ENCODE measurements at places on chromosomes 16 and 17.

GRCh38 chr17:22300177-22300576 lies 607.9 kb downstream of the KCNJ18 start:
- no peak for DNase-seq

DNA sequence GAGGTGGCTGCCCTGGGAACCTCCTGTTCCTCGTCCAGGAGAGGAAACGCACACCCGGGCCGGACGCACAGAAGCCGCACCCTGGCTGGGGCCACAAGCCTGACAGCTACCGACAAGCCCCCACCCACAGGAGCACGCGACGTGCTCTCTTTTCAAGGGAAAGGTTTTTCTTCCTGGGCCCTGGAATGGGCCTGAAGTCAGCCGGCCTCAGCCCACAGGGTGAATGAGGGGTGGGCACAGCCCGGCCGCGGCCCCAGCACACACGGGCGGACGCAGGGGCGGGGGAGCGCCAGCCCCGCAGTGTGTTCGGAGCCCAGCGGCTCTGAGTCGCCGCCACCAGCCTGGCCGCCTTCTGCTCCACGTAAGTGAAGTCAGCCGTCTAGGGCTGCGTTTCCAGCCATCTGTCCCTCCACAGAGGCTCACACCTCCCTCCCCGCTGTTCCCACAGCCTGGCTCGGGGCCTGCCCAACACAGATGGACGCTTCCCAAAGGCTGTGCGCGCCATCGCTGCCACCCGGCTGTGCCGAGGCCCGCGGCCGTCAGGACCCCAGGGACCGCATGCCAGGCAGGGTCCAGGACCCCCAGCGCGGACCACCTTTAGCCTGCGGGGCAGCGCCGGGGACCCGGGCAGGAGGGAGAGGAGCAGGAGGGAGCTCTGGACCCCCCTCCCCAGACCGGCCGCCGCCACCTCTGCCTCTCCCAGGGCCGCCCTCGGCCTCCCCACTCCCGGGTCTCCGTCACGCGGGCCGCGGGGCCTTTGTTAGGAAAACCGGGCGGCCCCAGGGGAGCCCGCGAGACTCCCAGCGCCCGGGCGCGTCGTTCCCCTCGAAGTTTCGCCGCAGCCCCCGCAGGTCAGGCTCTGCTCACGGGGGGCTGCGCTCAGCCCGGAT lies 36.8 kb downstream of the CBFA2T3 start:
- DNase-seq: no peak

GRCh38 chr17:3904501-3904900 lies 11.6 kb upstream of the CAMKK1 start:
- DNase-seq: no peak

DNA sequence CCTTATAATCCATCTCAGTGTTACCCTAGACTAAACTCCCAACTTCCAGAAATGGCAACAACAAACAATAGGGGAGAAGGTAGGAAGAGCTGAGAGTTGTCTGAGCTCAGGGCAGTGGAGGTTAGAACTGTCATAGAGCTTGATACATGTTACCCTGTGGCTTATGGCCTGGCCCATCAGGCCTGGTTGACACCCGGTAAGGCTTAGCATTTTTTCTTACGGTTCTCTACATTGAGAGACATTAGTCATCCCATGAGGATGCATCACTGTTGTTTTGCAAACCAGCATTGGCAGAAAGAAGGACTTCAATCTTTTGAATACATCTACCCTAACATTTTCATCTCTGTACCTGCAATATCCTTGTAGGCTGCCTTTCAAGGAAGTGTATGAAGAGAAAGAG lies 226.6 kb downstream of the PHKB start:
- no peak for DNase-seq

DNA sequence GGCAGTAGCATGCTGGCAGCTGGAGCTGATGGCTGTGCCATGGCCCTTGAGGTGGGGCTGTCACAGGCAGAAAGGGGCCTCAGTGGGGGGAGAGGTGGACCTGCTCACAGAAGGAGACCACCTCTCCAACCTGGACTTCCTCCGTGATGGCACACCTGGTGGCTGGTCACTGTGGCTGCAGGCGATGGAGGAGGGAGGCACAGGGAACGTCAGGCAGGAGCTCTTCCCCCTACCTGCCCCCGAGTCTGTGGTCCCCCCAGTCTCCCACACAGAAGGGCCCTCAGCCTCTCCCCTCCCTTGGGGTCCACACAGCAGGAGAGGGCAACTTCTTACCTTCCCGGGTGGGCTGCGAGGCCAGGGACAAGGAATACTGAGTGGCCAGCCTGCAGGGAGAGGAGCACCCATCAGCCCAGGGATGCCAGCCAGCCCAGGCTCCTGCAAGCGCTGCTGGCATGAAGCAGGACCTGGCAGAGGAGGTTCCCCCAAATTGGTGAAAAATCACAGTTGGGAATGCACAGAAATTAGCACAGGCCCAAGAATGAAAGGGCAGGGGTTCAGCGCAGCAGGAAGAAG lies 96.5 kb downstream of the GOSR1 start:
- DNase-seq: no peak

DNA sequence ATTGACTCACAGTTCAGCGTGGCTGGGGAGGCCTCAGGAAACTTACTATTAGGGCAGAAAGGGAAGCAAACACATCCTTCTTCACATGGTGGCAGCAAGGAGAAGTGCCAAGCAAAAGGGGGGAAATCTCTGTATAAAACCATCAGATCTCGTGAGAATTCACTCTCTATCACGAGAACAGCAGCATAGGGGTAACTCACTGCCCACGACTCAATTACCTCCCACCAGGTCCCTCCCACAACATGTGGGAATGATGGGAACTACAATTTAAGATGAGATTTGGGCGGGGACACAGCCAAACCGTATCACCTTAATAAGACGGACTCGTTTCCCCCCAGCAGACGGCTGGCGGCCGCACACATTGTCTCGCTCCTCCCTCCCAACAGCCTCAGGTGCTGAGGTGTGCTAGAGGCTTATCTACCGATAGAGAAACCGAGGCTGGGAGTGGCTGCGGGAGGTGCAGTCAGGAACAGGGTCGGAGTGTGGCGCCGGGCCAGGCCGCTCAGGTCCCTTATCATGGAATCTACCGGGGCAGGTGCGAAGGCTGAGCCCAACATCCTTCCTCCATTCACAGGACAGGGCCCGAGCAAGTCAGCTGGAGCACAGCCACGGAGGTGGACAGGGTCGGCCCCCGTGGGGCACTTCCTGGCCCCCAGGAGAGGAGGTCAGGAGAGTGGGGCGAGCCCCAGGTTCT lies 4.9 kb upstream of the ZG16B start:
- DNase-seq: no peak

- DNase-seq: no peak
These were observed 6.0 kb upstream of the AQP8 start for GRCh38 chr16:25210758-25211157.

- no peak for DNase-seq
These were observed 206.9 kb upstream of the CACNG5 start for GRCh38 chr17:66627985-66628384.

DNA sequence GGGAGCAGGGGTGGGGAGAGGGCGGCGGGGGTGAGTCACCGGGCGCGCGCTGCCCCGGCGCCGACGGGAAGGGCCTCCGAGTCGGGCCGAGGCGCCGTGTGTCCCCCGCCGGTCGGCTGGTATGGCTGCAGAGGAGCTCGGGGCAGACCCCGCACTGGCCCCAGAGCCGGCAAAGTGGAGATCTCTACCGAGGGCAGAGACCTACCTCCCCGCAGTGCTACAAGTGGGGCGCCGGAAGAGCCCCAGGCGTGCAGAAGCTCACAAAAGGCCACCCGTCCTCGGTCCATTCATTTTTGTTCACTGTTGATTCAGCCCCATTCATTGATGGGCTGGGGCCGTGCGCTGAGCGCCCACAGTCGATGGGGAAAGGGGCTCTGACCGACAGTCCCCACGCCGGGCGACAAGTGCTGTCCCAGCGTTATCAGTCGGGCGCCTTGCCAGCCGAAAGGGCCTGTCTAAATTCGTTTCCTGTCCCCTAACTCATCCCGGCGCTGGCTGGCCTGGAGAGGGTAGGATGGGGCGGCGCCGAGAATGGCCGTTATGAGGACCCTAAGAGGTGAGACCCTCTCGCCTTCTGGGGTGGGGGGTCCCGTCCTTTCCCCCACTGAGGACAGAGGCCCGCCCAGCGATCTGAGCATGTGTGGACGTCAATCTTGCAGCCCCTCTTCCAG lies 709 bp upstream of the ENO3 start:
- no peak for DNase-seq

DNA sequence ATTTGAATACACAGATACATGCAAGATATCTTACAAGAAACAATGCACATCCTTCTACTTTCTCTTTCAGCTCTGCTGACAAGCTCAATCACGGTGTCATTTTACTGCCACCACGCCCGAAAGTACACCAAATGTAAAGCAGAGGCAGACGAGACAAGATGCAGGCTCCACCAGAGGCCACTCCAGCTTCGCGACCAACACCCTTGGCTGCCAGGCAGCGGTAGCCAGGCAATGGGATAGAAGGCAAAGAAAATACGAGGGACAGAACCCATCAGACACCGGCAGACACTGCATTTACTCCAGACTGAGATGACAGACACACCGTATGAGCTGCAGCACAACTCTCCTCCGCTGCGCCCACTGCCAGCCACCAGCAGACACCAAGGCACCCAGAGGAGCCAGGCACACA lies 41.0 kb downstream of the USP22 start:
- no peak for DNase-seq

GRCh38 chr16:72122308-72122707 lies 28.7 kb downstream of the DHX38 start:
- no peak for DNase-seq

- DNase-seq: no peak
These were observed 12.1 kb downstream of the NFE2L1 start for GRCh38 chr17:48060249-48060648.

DNA sequence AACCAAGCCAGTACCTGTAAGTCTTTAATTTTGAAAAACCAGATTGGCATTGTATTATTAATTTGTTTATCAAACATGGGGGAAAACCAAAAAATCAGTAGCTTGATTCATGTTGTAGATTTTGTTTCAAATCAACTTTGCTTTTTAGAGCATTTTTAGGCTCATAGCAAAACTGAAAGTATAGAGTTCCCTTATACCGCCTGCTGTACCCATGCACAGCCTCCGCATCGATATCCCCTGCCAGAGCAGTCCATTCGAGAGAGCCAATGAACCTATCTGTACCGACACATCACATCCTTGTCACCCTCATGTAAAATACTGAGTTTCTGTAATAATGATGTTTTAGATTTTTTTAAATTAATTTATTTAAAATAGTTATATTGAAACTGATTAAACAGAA lies 16.2 kb upstream of the MRC2 start:
- no peak for DNase-seq

DNA sequence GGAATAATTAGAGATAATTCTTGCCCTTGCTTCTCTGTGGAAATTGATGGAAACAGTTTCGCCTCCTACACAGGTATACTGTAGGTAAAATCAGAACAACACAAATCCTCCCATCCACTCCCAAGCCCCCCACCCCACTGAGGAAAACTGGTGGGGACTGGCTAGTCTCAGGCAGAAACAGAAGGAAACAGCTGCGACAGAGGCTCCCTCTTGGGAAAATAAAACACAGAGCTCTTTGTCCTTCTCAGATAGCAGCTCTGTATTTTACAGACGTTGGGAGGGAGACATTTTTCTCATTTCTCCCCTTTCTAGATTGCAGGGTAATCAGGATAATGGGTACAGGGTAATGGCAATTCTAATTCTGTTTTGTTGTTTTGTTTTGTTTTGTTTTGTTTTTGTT lies 1.1 kb downstream of the SLFN13 start:
- DNase-seq: no peak

DNA sequence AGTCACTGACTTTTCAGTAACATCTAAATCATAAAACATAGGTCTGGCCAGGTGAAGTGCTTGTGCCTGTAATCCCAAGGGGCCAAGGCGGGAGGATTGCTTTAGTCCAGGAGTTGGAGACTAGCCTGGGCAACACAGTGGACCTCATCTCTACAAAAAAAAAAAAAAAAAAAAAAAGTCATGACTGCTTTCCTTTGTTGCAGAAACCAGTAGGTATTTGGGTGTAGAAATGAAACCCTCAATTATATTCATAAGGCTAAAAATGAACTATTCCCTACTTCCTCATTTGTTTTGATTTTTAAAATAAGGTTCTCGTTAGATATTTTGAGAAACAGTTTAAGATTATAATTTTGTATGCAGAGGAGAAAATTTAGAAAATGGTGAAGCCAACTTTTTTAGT lies 26.0 kb downstream of the PITPNC1 start:
- DNase-seq: no peak

DNA sequence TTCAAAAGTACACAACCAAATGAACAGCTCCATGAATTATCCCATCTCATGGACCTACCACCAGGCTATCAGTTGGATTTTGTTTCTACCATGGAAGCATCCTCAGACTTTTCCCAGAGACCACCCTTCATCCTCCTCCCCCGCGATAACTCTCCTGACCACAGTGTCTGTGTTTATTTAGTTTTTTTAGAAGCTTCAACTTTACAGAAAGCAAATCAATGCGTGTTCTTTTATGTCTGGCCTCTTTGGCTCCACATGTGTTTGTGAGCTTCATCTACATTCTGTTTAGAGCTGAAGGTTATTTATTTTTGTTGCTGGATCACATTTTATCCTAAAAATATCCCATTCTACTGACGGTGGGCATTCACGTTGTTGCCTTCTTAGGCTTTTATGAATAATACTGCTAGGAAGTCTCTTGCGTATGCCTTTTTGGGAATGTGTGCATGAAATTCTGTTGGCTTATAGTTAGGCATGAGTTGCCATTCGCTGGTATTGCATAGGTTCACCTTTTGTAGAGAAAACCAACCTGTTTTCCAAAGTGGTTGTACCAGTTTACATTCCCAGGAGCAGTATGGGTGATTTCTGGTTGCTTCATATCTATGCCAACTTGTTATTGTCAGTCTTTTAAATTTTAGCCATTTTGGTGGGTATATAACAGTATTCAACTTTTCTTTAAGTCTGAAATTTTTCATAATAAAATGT lies 83.0 kb downstream of the CMIP start:
- no peak for DNase-seq

DNA sequence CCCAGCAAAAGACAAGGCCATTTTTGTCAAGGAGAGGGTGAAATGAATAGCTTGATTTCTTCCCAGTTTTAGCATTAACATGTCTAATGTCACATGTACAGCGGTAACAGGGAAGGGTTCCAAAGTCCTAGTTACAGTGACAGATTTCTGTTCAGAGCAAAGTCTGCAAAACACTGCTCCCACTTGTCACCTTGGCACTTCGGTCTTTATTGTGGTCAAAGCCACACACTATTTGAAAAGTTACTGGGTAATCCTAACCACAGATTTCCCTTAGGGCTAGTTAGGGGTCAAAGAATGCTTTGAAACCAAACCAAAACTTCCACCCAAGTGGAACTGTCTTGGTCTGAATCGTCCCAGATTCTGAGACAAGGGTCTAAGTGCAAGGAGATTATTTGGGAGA lies 455.6 kb downstream of the HS3ST3B1 start:
- DNase-seq: no peak

All from HL-60 (cell line).